Stimulated activated CD4-positive, alpha-beta T cell treated with anti-CD3 and anti-CD28 coated beads, TNF-alpha, amount 100 ng/mL, for 1 hour (primary cell): ENCODE measurements at places on chromosomes 1 and 21.
A peak's percentile ranks its signal among the peaks of the same experiment; 100 is the strongest.

- peak; percentile 93 for DNase-seq
Measured at GRCh38 chr1:15975805-15976680, at the start of gene ZBTB17. ZBTB17 (minus strand) TSS chr1:15976101; CDS start chr1:15948495, 27,606 bp downstream.

- DNase-seq = no peak
Measured at GRCh38 chr1:11214698-11215380, 25.7 kb downstream of the ANGPTL7 start.

DNA sequence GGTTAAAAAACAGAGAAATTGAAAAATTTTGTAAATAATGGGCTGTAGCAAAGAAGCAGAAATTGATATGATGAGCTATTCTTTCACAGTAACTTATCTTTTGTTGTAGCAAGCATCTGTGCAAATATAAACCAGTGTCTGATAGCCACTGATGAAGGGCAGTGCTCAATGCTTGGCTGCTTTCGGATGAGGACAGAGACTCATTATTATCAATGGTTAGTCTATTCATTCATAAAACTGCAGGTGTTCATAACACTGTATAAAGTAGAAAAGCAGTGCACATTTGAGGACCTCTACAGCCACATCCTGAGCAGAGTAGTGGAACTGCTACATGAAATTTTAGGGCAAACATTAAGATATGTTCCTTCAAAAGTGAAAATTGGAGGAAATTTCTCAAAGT is 107.2 kb downstream of the FAF1 start:
- no peak for DNase-seq

DNA sequence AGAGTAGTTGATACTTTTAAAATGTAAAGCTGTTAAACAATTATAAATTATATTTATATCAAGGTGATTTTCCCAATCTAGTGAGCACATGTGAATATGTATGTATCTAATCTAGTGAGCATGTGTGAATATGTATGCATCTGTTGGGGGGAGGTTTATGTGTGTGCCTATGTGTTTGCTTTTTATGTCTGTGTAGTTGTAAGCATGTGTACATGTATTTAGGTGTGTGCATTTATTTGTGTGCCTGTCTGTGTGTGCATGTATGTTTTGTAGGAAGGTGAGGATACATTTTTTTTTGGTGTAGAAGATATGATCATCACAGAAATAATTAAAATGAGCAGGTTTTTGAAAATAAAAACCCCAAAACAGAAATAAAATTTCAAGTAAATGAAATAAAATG is 318.9 kb upstream of the CHRM3 start:
- DNase-seq = no peak

- peak; percentile 22 for DNase-seq
Measured at GRCh38 chr1:42924851-42925760, 33.6 kb downstream of the SLC2A1 start.

GRCh38 chr1:117682372-117682771 is 76.5 kb downstream of the TENT5C start:
- DNase-seq = no peak

- DNase-seq = no peak
Measured at GRCh38 chr1:18094096-18094495, 13.5 kb upstream of the IGSF21 start.

DNA sequence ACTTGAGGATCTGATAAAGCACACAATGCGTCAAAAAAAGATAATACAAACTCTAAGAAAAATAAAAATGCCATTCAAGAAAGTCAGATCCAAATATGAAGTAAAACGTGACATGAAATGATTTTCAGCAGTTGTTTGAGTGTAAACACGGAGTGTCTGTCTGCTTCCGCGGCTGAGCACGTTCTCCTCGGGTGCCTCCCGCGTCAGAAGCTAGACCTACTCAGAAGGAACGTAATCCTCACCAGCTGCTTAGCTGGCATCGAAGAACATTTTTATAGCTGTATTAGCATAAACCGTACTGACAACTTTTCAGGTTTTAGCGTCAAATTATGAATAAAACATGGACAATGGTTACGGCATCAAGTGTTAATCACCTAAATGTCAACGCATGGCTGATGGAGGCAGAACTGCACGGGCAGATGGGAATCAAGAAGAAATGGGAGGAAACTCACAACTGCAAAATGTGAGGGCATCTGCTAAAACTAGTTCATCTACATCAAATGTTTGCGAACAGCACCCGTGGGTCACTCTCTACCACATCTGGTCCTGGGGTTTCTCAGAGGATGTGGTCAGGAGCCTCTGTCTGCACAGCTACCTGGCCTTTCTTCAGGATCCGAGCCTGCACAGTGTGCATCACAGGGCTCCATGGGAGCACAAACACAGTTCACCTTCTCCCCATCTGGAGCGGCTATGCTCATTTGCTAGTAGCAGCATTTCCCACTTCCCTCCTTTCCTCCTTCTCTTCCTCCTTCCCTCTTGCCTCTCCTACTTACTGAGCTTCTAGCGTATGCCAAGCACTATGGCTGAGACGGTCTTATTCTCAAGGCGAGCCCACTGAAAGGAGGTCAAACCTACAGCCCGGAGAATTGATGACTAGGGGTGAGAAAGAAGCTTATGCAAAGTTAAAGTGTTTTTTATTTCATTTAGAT is 40.0 kb downstream of the RCAN1 start:
- no peak for DNase-seq

- DNase-seq = no peak
Measured at GRCh38 chr1:232029315-232029714, 402.7 kb downstream of the DISC1 start.

DNA sequence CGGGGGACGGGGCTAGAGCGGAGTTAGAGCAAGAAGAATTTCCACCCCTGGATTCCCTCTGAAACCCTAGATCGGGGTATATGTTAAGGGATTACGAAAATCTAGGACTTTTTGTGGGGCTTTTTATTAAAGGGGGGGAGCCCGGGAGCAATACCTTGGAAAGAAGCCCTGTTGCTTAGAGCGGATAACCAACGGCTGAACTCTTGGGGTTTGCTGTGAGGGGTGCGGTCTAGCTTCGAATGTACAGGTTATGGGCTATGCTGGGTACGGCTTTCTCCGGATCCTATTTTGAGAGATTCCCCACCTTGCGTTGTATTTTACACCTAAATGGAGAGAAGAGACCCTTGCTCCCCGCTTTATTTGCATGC is 626 bp downstream of the DYRK3 start:
- no peak for DNase-seq

DNA sequence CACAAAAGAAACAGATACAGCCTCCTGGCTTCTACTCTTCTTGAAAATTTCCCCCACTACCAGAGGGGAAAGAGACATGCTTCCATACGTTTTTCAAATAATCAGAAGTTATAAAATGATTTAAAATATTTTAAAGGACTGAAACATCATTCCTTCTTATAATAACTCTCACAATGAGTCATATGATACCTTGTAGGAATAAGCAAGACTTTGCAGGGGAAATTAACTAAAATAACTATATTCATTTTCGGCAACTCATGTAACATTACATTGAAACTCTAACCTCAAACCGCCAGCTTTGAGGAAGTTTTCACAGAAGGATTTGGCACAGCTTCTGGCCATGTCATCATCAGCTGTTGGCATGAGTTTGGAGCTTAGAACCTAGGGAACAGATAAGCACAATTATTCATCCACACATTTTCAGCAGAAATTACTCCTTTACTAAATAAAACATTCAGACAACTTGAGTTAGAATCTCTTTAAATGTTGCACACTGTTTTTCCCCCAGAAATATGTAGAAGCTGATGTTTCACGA is 85.9 kb downstream of the USP24 start:
- DNase-seq = no peak

DNA sequence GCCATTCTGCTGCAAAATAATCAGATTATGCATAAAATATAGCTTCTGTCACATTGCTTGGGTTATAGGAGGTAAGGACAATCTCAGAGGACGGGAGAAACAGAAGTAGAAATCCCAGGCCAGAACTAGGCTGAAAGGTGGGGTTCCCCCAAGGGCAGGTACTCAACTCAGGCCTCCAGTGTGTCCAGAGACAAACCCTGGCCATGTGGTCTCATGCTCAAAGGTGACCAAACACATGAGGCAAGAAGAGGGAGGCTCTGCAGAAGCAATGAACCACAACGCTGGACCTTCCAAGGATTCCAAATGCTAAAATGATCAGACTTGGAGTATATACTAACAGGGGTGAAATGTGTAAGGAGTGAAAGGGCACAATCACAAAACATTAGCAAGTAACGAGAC is 103.8 kb downstream of the DMRTB1 start:
- DNase-seq = no peak

GRCh38 chr1:51962486-51963356 is 27.8 kb downstream of the RAB3B start:
- no peak for DNase-seq

- DNase-seq = no peak
Measured at GRCh38 chr1:101128211-101128727, 102.7 kb upstream of the DPH5 start.

DNA sequence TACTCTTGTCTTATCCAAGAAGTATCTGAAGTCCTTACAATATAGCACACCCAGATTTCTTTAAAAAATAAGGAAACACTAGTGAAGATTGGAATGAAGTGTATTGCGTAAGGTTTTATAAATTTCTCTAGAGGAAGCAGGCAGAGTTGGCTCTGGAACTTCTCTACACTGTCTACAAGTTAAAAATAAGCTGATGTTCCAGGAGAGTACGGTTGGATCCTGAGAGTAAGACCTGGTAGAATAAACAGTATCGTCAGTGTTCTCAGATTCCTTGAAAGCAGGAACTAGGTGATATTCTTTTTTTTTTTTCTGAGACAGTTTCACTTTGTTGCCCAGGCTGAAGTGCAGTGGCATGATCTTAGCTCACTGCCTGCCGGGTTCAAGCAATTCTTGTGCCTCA is 107.9 kb downstream of the USP25 start:
- no peak for DNase-seq

GRCh38 chr1:226602186-226603021 is 53.8 kb downstream of the STUM start:
- no peak for DNase-seq

- no peak for DNase-seq
Measured at GRCh38 chr1:155322571-155322952, 1.9 kb downstream of the RUSC1 start.

DNA sequence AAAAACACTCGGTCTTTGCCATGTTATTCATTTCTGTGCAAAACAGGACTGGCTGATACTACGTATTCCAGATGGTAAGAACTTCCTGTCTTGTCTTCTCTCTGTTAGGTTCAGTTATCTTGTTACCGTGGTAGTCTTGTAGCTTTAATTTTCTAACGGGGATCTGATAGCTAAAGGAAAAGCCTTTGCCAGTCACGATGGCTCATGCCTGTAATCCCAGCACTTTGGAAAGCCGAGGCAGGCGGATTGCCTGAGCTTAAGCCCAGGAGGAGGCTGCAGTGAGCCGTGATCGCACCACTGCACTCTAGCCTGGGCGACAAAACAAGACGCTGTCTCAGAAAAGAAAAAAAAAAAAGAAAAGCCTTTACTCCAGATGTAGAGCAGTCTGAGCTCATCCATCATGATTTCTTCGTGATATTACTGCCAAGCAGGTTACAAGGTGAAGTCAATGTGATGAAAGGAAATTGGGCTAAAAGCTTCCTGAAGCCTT is 11.1 kb upstream of the MSTO1 start:
- no peak for DNase-seq

GRCh38 chr1:2136386-2137235 is 58.0 kb downstream of the FAAP20 start:
- DNase-seq = no peak

GRCh38 chr1:111758373-111758772 is 2.7 kb downstream of the DDX20 start:
- DNase-seq = no peak

DNA sequence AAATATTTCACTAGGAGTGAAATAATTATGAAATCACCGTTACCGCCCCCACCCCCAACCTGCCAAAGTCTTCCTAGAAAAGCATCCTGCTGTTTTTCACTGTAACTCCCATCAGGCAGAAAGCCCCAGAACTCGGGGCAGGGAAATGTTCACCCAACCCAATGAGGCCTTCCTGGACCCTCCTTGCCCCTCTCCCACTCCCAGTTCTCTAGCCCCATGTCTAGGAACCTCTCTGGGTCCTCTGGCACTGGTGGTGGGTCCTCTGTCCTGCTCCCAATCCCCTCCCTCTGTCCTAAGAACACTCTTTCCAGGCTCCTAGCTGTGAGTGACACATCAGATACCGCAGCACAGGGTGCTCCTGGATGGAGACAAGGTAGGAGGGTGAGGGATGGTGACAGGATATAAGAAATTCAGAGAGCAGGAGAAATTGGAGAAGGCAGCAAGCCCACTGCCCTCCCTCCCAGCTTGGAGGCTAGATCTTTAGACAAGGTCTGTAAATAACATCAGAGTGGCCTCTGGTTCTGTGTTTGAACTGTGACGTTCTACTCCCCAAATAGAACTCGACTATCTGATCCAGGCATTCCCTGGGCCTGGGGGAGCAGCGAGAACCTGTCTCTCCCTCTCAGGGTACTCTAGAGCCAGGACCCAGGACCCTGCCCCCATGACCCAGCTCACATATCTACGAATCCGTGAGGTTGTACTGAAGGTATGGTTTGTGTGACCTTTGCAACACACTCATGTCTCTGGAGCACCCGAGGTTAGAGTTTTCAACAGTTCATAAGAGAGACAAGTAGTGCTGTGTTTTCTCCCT is 23.3 kb upstream of the BTG2 start:
- no peak for DNase-seq

- DNase-seq = no peak
Measured at GRCh38 chr1:60833173-60833572, 249.2 kb upstream of the NFIA start.

DNA sequence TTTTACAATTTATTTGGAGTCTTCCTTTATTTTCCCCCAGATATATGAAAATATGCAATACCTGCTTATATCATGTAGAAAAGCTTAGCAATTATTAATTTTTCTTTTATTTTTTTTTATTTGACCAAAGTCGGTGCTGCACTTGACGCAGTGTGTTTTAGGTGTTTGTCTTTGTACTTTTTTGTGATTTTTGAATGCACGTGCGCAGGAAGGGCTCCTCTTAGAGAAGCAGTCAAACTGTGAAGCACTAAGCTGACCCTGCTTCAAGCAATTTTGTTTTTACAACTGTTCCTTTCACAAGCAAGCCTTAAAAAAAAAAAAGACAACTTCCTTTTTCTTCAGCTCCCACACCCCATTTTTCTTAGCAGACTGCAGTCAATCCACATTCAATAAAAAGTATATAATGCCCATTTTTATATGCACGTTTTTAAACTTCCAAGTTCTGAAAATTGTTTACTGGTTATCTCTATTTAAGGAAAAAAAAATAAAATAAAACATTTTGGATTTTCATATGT is 267.4 kb downstream of the TM2D1 start:
- DNase-seq = no peak
